ENCODE measurements at places on chromosomes 5 and 9.

DNA sequence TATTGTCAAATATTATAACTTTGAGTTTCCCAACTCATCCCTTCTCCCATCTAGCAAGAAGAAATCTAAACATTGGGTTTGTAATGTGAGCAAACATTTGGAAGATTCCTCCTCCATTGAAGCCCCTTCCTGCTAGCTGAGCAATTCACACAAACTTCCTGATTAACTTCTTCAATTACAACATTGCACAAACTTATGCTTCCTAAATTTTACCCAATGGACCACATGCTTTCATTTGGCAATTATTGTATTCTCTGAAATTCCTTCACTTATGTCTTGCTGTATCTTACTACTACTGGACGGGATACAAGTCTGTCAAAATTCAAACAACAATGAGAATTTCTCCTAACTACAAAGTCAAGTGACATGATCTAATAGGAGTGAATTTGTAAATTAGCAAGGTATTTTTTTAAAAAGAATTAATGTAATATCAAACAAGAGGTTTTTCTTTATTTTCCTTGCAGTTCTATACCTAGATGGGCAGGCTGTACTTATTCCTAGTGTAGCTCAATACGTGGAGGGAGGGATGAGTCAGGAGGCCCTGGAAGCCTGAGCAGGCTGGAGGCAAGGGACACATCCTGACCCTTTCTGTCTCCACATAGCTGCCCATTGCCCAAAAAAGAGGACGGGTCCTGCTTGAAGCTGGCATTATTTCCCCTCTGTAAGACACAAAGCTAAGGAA lies 11.8 kb upstream of the IFNW1 start:
- DNase-seq, result no peak

DNA sequence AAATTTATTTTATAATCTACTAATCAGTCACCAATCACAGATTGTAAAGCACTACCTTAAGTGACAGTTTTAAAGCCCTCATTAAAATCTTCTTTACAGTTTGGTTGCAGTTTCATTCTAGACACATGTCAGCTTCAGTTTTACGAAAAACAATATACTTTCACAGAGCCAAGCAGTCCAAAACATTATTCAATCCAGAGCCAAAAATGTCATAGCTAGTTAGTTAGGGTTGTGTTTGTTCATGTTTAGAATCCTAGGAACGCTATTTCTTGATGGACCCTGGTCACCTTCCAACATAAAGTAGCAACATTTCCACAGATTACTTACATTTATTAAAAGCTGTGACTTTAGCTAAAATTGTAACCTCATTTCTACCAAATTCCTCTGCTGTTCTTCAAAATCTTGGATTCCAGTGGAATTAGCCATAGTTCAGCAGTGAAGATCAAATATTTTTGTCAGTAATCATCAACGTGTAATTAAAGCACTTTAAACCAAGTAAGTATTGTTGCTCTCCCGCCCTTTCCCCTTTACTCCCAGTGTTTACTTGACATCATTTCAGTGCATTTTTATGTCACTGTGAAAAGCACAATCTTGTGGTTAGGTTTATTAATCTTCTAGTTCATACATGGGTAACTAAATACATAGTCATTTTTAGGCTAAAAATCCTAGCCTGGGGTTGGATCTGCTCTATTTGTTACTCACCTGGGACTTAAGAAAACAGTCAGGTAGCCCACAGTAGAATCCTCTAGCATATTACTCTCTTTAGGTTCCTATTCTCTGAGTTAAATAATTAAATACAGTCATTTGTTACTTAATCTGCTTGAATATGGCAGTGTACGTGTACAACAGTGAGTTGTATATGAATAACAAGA lies 74.3 kb downstream of the NIPBL start:
- no peak for DNase-seq

- DNase-seq, result no peak
Measured at GRCh38 chr5:35575578-35575977, 42.1 kb upstream of the SPEF2 start.

- DNase-seq, result no peak
Measured at GRCh38 chr9:111356481-111357244, 26.6 kb upstream of the OR2K2 start.

DNA sequence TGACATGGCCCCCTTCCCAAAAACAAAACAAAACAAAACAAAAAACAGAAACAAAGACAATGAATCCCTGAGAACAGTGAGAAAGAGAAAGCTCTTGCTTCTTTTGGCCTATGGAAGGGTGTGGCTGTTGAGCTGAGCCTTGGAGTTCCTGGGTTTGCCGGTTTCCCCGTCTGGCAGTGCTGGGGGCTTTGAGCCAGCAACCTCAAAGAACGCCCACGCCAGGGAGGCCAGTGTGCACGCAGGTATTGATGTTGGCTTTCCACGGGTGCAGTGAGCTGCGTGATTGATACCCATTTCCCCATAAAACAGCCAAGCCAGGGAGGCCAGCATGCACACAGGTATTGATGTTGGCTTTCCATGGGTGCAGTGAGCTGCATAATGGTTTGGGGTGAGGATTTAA lies 8.3 kb upstream of the LCN1 start:
- no peak for DNase-seq

DNA sequence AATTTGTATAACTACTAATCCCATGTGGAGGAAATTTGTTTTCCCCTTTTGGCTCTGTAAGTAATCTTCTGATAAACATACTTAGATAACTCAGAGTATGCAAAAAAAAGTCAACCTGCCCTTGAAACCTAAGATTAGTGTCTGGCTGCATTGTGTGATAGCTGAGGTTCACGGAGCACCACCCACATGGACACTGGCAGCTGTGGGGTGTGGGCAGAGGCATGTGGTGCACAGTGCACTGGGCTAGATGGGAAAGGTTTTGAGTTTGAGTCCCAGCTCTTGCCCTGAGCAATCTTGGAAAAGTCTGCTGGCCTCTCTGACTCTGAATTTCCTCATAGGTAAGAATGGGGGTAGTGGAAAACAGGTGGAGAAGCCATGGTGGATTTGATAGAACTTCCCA lies 75.1 kb downstream of the PLCXD3 start:
- DNase-seq, result no peak

GRCh38 chr9:31519011-31519410 lies 865.4 kb upstream of the ACO1 start:
- no peak for DNase-seq

GRCh38 chr9:104094534-104095015 lies 466 bp downstream of the SMC2 start:
- no peak for DNase-seq

GRCh38 chr5:179381691-179382090 lies 36.4 kb upstream of the ADAMTS2 start:
- no peak for DNase-seq

DNA sequence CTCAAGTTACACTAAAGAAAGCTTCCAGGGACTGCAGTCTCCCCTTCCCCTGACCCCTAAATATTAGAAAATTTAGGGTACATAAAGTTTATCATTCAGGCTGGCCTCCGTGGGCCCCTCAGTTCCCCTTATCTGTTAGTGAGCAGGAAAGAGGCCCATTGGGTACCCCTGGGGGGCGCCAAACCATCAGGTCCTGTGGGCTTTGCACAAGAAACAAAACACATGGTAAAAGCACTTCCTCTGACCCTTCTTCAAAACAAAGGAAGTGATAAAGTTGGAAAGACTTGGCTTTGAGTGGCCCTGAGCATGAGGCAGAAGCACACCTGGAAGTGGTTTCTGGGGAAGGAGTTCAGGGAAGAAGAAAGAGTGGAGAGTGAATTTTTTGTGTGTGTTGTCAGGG lies 213.0 kb downstream of the SMARCA2 start:
- peak; percentile 73 for DNase-seq

GRCh38 chr5:115460472-115460871 lies 84.1 kb downstream of the FEM1C start:
- DNase-seq, result no peak

DNA sequence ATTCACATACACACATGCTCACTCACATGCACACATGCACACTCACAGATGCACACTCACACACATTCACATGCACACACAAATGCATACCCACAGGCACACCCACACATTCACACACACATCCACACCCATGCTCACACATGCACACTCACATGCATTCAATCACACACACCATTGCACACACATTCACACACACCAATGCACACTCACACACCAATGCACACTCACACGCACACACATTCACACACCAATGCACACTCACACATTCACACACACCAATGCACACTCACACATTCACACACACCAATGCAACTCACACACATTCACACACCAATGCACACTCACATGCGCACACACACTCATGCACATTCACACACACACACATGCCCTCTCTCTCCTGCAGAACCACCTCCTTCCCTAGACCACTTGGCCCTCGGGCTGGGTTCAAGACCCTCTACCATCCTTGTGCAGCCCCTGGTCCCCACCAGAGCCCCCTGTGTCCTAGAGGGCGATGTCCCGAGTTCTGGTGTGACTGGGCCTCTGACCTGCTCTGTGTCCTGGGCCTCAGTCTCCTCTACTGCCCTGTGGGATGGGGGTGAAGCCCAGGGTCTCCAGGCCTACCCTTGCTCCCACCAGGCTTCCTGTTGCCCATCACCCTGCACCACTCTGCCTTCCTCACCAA lies 139.0 kb downstream of the OLFM1 start:
- DNase-seq, result no peak

DNA sequence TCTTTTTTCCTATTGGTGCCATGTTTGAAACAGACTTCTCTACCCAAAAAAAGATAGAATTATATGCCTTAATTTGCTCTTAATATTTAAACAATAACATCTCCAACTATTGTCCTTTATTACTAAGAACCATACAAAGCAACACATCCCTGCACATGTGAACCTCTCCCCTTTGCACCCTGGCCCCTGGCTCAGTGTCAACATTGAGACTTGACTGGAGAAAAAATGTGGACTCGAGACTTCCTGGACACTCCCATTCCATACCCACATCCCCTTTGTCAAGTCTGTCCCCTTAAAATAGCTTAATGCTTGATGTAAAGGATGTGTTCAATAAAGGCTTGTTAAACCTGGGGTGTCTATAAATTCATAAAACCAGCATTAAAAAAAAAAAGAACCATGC lies 53.2 kb downstream of the TTC39B start:
- DNase-seq, result no peak

- DNase-seq, result no peak
Measured at GRCh38 chr5:3349704-3350565, 245.7 kb upstream of the IRX1 start.

- DNase-seq, result no peak
Measured at GRCh38 chr5:143574236-143574635, 170.8 kb upstream of the NR3C1 start.

GRCh38 chr9:124593651-124594058 lies 86.5 kb upstream of the NR5A1 start:
- DNase-seq, result no peak

Measured in OCI-LY7 (cell line).